ENCODE measurements at places on chromosomes 3 and 15.

DNA sequence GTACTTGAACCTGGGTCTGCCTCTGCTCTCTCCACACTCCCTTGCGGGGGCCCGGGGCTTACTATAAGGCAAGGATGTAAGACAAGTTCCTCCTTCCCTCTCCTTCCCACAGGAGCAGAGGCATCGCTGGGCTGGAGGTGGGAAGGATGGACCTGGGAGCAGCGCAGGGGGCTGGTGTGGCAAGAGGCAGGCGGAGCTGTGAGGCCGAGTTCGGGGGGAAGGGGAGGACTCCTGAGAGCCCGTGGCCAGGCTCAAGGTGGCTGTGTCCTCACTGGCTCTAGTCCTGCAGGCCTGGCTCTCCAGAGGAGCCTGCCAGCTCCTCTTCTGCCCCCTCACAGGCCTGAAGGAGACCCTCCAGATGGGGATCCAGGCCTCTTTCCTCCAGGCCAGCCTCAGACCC is 1.0 kb upstream of the NR2E3 start:
- no peak for DNase-seq

GRCh38 chr3:37229740-37230139 is 55.4 kb upstream of the LRRFIP2 start:
- DNase-seq, result no peak

DNA sequence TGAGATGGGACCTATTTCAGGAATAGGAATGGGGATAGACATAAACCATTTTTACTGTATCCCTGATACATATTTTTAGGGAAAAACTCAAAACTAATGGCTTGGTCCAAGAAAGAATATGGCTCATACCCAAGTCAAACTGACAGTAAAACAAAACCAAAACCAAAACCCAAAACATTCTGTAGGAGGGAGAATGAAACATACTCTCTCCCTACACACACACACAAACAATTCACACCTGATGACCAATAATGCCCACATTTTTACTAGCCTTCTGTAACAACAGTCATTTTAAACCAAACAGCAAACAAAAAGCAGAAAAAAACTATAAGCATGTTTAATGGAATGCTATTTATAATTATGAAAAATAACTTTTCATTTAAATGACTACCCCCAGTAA is 74.9 kb downstream of the NBEAL2 start:
- DNase-seq, result no peak

DNA sequence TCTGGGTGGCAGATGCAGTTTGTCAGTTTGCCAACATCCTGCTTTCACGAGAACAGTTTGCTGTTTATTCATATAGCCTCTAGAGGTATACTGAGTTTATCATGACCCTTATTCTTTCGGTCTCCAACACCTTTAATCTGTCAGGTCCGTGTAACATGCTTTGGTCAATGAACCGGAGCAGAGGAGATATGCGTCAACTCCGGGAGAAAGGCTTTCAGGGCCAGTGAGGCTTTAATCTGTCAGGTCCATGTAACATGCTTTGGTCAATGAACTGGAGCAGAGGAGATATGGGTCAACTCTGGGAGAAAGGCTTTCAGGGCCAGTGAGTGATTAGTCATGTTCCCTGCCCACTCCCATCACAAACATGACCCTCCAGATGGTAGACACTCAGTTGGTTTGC is 16.9 kb upstream of the GPD1L start:
- DNase-seq, result no peak

DNA sequence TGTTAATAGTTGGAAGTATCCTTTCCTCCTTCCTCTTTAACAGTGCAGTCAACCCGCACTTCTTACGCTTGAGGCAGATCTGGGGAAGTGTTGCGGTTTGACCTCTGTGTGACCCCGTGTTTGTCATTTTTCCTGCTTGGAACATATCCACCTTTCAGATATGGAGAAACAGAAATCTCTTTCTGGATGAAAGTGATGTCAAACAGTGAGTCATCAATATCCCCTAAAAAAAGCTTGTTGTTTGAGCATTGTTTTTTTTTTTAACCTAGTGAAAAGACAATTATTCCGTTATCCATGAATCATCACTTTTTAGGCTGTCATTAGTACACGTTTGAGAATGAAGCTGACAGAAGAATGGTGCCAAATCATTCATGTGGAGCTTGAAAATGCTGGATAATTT is 293.7 kb downstream of the ARPP21 start:
- no peak for DNase-seq

DNA sequence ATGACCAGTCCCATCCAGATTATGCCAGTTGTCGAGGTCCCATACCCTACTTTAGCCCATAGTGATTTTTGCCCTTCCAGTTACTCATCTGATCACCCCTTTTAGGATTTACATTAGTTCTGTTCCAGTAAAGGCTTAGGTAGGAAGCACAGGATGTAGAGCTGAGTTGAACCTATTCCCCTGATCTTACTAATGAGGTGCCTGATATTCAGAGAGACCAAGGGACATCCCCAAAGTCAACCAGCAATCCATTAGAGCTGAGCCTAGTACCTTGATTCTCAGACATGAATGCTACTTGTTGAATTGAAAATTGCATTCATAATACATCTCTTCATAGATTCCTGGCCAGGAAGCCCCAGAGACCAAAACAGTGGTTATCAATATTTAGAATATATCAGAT is 24.7 kb downstream of the CTDSPL start:
- DNase-seq, result no peak

DNA sequence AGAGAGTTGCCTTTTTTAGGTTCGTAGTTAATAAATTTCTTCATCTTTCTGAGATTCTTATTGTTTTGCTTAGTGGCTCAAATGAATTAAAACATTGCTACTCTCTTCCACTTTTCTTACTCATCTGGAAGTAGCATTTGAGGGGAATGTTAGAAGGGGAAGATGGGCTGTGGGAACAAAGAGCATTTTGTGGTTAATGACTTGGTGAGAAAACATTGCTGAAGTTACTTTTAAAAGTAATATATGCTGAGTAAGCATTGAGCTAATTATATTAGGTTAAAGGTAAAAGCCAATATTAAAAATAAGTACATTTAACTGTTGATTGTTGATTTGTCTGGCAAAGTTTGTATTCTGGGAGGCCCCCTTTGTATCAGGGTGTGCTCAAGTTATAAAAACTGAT is 5.7 kb downstream of the MORF4L1 start:
- no peak for DNase-seq

DNA sequence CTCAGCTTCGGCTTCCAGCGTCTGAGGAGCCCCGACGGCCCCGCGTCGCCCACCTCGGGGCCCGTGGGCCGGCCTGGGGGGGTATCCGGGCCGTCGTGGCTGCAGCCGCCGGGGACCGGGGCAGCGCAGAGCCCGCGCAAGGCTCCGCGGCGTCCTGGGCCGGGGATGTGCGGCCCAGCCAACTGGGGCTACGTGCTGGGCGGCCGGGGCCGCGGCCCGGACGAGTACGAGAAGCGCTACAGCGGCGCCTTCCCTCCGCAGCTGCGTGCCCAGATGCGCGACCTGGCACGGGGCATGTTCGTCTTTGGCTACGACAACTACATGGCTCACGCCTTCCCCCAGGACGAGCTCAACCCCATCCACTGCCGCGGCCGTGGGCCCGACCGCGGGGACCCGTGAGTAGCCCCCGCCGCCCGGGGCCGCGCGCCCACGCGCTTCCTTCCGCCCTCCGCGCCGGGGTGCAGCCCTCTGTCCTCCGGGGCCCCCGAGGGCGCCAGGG is 462 bp downstream of the EDEM1 start:
- DNase-seq, result peak; percentile 56

- DNase-seq, result no peak
Measured at GRCh38 chr3:157572559-157573270, 69.5 kb upstream of the VEPH1 start.

DNA sequence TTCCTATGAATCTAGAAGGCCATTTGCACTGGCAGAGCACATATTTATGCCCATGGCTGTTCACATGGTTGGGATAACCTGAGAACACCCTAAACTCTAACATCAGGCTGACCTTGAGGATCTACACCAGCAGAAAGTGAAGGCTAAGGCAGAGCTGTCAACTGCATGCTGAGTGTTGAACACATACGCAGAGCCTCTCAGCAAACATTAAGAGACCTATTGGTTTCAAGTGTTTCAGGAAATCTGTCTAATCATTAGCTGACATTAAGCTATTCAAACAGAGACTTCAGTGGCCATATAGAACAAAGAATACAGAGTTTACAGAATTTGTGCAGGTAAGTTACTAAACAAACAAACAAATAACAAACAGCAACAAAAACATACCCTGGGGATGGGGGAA is 16.1 kb upstream of the SEC61A1 start:
- DNase-seq, result no peak

GRCh38 chr15:45093622-45094357 is 20.2 kb downstream of the DUOX2 start:
- peak; percentile 0 for DNase-seq

- DNase-seq, result no peak
Measured at GRCh38 chr15:57686657-57687056, 19.9 kb upstream of the POLR2M start.

GRCh38 chr3:70631716-70632307 is 319.4 kb upstream of the MDFIC2 start:
- DNase-seq, result no peak

DNA sequence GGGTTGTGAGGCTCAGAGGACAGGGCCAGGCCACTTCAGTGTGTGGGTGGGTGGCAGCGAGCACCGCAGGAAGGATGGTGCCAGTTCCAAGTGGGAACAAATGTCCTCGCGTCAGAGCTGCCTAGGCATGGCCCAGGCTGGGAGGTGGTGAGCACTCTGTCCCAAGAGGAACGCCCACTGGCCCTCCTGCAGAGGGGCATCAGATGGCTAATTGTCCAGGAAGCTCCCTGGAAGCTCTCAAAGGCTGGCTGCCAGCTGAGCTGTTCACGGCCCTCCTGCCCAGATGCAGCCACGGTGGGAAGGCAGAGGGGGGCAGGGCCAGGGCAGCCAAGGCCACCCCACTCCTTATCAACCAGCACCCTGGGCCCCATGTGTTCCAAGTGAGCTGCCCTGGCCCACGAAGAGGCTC is 55.2 kb downstream of the IQSEC1 start:
- DNase-seq, result no peak

- peak; percentile 83 for DNase-seq
Measured at GRCh38 chr3:52056521-52056967, at the start of gene DUSP7. Gene DUSP7, minus strand, starts transcription at chr3:52056571. Its CDS starts 205 bp downstream, at chr3:52056366.

- no peak for DNase-seq
Measured at GRCh38 chr3:40680685-40681657, 156.2 kb downstream of the ZNF621 start.

DNA sequence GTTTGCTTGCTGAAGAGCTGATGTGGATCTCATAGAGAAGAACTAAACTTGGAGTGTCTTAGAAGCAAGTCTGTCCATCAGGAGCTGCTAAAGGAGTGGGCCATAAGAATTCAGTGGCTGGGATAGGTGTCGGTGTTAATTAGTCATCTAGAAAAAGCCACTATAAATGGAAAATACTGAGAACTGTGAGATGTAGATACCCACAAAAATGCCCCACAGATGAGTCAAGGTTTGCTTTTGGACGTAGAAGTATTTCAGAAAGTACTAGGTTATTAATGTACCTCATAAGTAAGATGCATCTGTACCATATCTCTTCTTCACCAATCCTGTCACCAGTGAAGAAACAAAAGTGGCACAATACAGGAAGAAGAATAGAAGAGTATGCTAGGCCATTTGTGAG is 530.9 kb upstream of the TGFBR2 start:
- DNase-seq, result no peak

- peak; percentile 79 for DNase-seq
Measured at GRCh38 chr3:11386465-11387113, 114.4 kb downstream of the ATG7 start.

DNA sequence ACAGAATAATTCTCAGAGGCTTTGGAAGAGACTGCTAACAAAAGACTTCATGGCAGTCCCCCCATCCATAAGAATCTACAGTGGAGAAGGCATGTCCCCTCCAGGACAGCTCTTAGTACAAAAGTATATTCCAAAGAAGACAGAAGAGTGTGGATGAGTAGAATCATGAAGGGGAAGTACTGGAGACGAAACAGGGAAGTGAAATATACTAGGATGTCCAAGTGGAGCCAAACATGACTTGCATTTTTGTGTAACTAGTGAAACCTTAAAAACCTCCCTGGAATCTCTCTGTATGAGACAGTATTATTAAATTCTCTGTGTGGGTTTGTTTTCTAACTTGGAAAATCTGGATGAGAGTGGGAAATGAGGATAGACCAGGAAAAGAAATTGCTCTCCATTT is 312.4 kb downstream of the RSL24D1 start:
- DNase-seq, result no peak

DNA sequence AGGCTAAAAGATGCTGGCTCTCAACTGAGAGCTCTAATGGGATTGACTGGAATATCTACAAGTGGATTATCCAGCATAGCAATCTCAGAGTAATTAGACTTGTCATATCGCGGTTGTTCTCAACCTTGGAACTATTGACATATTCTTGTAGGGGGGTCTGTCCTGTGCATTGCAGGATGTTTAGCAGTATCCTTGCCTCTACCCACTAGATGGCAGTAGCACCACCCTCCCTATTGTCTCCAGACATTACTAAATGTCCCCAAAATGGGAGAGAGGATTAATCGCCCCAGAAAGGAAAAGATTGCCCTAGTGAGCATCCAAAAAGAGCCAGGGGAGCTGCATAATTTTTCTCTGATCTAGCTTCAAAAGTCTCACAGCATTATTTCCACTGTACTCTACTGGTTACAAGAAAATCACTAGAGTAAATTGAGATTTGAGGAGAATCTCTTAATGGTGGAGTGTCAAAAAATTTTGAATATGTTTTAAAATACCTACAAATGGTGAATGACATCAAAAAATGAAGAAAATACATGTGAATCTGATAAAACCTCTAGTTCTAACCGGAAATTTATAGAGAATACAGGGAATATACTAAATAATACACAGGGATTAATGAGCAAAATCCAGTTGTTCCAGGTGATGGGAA is 388.2 kb upstream of the AGTR1 start:
- no peak for DNase-seq

GRCh38 chr15:69393831-69394491 is 20.2 kb upstream of the KIF23 start:
- no peak for DNase-seq

- peak; percentile 43 for DNase-seq
Measured at GRCh38 chr3:141796081-141796888, 33.1 kb downstream of the GRK7 start.

DNA sequence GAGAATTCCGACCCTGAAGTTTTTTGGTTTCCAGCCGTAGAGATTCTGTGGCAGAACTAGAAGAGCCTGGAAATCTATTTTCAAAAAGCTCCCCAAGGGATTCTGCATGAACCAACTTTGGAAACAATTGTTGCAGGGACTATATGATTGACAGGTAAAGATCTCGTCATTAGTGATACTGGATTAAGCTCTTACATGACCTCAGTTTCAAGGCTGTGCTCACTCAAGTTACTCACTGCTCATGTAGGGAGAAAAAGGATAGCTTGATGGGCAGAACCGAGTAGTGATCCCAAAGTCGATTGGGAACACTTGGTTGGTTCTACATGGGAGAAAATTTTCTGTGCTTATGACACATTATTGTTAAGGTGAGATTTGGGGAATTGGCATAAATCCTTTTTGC is 142.3 kb upstream of the RASGRP1 start:
- no peak for DNase-seq

All from right hindlimb (tissue), 1 donor.